AG10803 (cell line): ENCODE measurements at places on chromosomes 13 and 19.

- DNase-seq, result no peak
Measured at GRCh38 chr13:101301053-101301452, 115.3 kb downstream of the NALCN start.

DNA sequence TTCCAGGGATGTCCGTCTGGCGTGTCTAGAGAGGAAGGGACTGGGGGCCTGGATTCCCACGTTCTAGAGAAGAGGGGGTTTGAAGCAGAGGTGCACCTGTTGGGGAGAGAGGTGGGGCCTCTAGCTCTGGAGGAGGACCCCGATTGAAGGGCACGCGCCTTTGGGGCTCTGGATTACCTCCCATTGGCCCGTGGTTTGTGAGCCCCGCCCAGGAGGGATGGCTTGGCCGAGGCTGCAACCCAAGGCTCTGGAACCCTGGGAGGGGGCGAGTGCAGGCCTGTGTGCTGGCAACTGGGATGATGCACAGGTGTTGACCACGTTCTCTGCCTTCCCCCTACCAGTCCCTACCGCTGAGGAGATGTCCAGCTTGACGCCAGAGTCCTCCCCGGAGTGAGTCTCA is 20.2 kb downstream of the TMEM150B start:
- DNase-seq, result no peak

DNA sequence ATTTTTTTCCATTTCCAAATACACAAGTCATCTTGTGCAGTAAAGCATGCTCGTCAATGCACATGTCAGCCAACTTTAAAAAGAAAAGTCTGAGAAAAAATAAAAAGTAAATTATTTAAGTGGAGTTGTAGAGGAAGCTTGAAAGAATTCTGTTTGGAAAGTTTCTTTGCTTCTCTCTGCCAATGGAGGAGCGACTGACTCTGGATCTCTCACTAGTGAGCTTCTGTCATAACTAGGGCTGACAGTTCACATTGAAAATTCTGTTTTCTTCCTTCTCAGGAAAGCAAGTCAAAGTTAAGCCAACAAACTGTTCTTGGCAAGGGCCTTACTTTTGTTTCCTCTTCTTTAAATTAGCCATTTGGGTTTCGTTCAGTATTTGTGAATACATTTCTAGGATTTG is 298.2 kb downstream of the POU4F1 start:
- no peak for DNase-seq

DNA sequence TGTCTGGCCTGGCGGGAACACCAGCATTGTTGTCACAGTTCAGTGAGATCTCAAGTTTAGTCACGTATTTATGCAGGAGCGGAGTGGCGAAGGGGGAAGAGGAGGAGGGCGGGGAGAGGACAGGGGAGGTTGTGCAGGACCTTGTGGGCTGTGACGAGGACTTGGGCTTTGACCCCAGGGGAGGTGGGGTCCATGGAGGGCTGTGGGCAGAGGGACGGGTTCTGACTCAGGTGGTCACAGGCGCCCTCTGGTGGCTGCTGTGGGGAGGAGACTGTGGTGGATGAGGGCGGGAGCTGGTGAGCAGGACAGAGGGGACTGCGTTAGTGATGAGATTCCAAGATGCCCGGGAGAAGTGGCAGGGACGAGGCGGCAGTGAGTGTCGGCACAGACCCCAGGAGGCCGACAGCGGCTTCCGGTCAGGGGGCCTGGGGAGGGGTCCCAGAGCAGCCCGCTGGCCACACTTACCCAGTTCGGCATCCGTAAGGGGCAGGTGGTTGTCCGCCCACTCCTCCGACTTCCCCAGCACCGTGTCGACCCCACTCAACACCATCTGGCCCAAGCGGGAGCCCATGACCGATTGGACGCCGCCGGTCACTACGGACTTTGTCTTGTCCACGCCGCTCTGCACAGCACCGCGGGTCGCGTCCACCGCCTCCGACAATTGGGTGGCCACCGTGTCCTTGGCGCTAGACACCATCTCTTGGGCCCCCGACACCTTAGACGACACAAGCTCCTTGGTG is 15.7 kb downstream of the PLIN3 start:
- DNase-seq, result peak; percentile 44

DNA sequence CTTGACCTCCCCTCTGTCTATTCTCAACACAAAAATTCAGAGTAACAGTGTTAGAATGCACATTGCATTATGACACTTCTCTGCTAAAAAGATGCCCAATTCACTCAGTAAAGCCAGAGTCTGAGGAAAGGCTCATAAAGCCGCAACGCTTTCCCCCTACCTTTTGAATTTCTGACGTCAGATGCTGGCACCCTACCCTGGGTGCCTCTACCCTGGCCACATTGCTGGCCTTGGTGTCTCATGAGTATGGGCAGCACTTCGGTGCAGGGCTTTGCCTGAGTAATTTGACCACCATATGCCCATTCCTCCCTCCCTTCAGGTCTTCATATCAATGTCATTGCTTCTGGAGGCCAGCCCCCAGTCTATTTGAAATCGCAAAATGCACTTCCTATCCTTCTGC is 229.3 kb downstream of the MYO16 start:
- DNase-seq, result no peak

- DNase-seq, result no peak
Measured at GRCh38 chr13:79060216-79060615, 345.8 kb downstream of the RBM26 start.

- DNase-seq, result no peak
Measured at GRCh38 chr19:18993115-18993514, 40.2 kb downstream of the SUGP2 start.

DNA sequence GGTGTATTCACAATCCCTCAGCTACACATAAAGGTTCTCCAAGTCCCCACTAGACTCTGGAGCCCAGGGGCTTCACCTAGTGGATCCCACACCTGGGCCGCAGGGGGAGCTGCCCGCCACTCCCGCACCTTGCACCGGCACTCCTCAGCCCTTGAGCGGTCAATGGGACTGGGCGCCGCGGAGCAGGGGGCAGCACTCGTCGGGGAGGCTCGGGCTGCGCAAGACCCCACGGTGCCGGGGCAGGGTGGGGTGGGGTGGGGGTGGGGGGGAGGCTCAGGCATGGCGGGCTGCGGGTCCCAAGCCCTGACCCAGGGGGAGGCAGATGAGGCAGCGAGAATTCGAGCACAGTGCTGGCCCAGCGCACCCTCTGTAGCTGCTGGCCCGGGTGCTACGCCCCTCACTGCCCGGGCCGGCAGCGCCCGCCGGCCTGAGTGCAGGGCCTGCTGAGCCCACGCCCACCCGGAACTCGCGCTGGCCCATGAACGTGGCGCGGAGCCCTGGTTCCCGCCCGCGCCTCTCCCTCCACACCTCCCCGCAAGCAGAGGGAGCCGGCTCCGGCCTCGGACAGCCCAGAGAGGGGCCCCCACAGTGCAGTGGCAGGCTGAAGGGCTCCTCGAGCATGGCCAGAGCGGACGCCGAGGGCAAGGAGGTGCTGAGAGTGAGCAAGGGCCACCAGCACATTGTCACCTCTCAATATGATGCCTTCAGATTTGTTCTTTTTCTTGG is 121.7 kb downstream of the UGGT2 start:
- no peak for DNase-seq

DNA sequence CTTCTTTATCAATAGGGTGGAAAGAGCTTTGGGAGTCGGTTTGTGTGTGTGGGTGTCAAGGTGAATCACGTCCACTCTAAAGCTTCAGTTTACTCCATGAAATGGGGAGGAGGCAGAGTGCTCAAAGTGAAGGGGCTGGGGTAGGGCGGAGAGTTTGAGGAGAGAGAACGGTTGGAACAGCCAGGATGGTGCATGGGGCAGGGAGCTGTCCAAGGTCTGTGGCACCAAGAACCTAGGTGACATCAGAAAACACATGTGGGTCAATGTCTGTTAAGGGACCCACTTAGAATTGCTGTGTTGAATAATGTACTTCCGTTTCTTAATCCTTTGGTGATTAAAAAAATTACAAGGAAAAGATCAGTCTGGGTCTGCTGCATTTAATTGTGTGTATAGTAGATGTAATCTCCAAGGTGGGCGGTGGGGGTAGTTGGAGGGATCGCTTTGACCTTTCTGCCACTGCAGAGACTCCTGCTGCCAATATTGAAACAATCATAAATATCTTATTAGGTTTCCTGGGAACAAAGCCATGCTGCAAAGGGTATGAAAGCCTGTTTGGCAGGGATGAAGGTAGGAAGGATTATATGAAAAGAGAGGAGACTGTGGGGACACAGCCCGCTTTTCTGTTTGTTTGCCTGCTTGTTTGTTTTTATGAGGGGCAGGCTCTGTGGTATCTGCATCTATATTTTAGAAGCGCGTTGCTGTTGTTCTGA is 122.3 kb downstream of the ATP8A2 start:
- DNase-seq, result no peak

GRCh38 chr19:13588957-13589833 is 82.9 kb upstream of the CACNA1A start:
- peak; percentile 46 for DNase-seq

DNA sequence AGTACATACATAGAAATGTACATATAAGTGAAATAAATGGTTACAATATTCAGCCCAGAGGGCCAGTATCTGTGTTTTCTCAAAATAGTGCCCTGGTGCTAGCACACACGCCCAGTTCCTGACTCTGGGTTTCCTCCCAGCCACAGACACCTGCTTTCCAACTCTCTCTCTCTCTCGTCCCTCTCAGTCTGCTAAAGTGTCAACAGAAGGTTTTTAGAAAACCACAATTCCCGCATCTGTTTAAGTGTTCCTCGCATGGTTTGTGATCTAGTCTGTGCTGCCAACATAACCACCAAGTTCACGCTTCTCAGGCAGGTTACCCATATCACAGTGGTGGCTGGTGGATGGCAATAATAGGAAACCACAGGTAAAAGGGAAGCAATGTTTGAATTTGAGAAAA is 17.8 kb upstream of the UPF3A start:
- DNase-seq, result no peak

DNA sequence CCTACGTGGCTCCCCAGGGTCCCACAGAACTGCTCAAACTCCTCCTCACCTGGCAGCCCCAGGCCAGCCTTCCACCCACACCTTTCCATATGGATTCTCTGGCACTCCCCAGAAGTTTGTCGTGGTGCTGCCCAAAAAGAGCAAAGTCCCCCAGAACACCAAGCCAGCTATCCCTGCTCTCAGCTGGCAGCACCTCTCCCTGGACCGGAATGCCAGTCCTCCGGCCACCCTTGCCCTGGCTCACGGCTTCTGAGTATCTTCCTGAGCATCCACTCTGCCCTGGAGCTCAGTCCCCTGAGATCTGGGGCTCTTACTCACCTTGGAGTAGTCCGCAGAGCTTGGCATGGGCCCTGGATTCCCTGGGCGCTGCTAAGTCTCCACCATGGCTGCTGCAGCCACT is 166.5 kb upstream of the ZNF507 start:
- no peak for DNase-seq

GRCh38 chr13:99572131-99572530 is 70.9 kb downstream of the TM9SF2 start:
- peak; percentile 93 for DNase-seq

GRCh38 chr13:52846567-52847321 is 1.7 kb downstream of the PCDH8 start:
- DNase-seq, result peak; percentile 9

- peak; percentile 3 for DNase-seq
Measured at GRCh38 chr13:70960841-70961443, 852.7 kb upstream of the KLHL1 start.

GRCh38 chr19:19094513-19094912 is 30.7 kb downstream of the SLC25A42 start:
- DNase-seq, result no peak

DNA sequence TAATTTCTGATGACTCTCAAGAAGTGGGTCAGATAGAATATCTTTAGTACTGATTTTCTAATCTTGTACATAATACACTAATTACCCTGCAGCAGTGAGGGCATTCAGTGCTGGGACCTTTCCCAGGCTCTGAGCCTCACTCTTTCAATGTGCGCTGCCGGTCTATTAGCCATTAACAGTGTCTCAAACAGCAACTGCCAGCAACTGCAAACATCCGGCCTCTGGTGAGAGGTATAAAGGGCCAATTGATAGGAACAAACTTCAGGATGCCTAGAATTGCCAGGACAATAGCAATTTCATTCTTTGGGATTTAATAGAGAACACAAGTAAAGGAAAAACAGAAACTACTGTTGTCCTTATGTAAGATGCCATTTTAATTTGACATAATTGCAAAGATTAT is 604.4 kb upstream of the SPRY2 start:
- DNase-seq, result no peak

DNA sequence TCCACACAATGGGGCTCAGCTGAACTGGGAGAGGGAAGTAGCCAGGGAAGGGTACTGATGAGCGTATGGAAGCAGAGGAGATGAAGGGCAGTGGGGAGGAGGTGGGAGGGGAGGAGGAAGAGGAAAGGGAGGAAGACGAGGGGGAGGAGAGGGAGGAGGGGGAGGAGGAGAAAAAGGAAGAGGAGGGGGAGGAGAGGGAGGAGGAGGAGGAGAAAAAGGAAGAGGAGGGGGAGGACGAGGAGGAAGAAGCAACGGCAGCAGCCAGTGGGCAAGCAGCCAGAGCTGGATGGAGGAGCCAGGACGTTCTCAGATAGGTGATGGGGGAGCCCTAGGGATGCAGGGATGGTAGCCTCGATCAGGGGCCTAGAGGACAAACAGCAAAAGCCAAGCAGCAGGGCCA is 5.6 kb downstream of the CERS4 start:
- DNase-seq, result no peak

- DNase-seq, result peak; percentile 36
Measured at GRCh38 chr13:114131583-114132418, 622 bp downstream of the RASA3 start.

DNA sequence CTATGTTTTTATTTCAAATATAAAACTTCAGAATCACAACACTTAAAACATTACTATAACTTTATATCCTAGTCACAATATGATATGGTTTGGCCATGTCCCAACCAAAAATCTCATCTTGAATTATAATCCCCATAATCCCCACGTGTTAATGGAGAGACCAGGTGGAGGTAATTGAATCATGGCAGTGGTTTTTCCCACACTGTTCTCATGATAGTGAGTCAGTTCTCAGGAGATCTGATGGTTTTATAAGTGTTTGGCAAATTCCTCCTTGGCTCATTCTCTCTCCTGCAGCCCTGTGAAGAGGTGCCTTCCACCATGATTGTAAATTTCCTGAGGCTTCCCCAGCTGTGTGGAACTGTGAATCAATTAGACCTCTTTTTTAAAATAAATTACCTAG is 307.6 kb downstream of the SPRY2 start:
- DNase-seq, result no peak

DNA sequence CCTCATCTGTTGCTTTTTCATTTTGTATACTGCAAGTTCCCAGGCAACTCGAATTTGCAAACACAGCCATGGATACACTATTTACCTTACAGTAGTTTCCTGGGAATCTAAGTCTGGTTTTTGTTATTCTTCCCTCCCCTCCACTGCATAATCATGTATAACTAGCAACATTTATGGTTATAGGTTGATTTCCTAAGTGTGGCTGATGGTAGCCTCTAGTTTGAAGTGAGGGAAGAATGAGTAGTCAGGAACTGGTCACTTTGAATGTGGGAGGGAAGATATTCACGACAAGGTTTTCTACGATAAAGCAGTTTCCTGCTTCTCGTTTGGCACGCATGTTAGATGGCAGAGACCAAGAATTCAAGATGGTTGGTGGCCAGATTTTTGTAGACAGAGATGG is at the start of gene KCNRG:
KCNRG (plus strand) TSS at position 187 of the 400 bp plus-strand sequence; CDS start at position 237, 50 bp downstream.
- DNase-seq, result peak; percentile 49
